ENCODE measurements at places on chromosomes 2 and 18. TPM values are rescaled to one million over a fixed set of nuclear protein-coding genes. Genes with fewer than 3 reads are reported as not detected.
A peak's percentile ranks its signal among the peaks of the same experiment; 100 is the strongest.

MCM6 gene
- total RNA-seq = 9.6 TPM

DNA sequence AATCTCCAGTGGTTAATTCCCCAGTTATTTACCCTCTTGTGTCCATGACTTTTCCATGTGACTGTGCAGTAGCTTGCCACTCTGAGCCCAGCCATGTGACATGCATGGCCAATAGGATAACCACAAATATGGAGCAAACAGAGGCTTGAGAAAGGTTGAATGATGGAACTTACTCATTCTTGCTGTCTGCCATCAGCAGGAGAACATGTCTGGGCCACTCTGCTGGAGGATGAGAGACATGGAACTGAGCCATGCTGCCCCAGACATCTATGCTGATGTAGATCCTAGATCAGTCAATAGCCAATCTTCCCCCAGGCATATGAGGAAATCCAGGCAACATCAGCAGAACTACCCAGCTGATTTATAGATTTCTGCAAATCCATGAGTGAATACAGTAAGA is 992.3 kb upstream of the FANCL start:
- H3K4me3 ChIP-seq = no peak overlapping the region
- H3K27ac ChIP-seq = no peak overlapping the region
- no peaks in the 10 kb centered on the region for H3K36me3 ChIP-seq
- H3K4me1 ChIP-seq = no peaks in the 10 kb centered on the region
- no peaks in the 10 kb centered on the region for H3K27me3 ChIP-seq

- no peak for DNase-seq
- no peaks in the 10 kb centered on the region for H3K27me3 ChIP-seq
- no peaks in the 10 kb centered on the region for H3K4me1 ChIP-seq
- no peak overlapping the region for H3K4me3 ChIP-seq
- no peaks in the 10 kb centered on the region for H3K36me3 ChIP-seq
- H3K27ac ChIP-seq = no peak overlapping the region
Measured at GRCh38 chr2:189222468-189223105, 43.0 kb upstream of the COL5A2 start.

- no peak for DNase-seq
- no peak overlapping the region for H3K27ac ChIP-seq
- H3K36me3 ChIP-seq = no peaks in the 10 kb centered on the region
- no peaks in the 10 kb centered on the region for H3K27me3 ChIP-seq
Measured at GRCh38 chr2:224110811-224111210, 71.7 kb upstream of the SERPINE2 start.

DNA sequence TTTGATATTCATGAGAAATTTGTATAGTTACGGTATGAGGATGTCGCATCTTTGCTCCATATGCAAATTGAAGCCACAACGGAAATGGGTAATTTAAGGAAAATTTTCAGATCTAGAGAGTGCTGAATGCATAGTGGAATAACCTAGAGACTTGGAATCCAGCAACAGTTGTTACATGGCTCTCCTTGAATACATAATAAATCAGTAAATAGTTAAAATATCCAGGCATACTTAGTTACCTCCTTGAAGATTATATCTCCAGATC is 5.4 kb downstream of the REG1A start:
- H3K4me3 ChIP-seq = no peak overlapping the region
- DNase-seq = no peak
- H3K27ac ChIP-seq = no peak overlapping the region

DNA sequence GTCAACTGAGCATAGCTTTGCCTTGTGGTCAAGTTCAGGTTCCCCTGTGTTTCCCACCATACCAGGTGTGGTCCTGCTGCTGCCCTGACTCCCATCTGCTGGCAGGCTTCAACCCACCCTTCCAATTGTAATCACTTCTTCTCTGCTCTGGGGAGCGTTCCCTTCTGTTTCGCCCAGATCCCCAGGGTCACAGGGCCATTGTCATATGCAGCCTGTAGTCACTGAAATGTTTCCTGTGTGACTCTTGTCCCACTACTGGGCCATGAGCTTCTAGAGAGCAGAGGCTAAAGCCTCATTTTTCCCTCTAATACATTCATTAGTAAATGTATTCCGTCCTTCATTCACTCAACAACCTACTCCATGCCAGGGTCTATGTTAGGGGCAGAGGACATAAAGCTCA is 75.0 kb upstream of the LAPTM4A start:
- DNase-seq = no peak
- H3K4me1 ChIP-seq = no peaks in the 10 kb centered on the region
- H3K27me3 ChIP-seq = no peaks in the 10 kb centered on the region

DNA sequence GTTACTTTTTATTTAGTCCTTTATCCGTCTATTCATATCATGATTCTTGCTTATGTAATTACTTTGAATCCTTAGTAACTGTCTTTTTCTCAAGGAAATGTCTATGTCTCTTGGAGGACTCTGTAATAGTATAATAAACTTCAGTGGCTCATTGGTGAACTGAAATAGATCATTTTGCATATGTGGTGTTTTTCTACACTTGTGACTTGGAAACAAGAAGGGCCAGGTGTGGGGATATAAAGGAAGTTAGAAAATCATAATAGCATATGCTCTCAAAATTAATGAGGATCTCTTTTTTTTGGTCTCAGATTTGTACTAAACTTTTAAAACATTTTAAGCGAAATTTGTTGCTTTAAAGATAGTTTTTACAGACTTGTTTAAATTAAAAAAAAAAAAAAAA is 453.0 kb upstream of the CDH20 start:
- no peak for DNase-seq
- H3K4me1 ChIP-seq = no peaks in the 10 kb centered on the region
- no peaks in the 10 kb centered on the region for H3K27me3 ChIP-seq
- H3K4me3 ChIP-seq = no peak overlapping the region
- H3K36me3 ChIP-seq = no peaks in the 10 kb centered on the region

SOX11 gene
- total RNA-seq = not detected

DNA sequence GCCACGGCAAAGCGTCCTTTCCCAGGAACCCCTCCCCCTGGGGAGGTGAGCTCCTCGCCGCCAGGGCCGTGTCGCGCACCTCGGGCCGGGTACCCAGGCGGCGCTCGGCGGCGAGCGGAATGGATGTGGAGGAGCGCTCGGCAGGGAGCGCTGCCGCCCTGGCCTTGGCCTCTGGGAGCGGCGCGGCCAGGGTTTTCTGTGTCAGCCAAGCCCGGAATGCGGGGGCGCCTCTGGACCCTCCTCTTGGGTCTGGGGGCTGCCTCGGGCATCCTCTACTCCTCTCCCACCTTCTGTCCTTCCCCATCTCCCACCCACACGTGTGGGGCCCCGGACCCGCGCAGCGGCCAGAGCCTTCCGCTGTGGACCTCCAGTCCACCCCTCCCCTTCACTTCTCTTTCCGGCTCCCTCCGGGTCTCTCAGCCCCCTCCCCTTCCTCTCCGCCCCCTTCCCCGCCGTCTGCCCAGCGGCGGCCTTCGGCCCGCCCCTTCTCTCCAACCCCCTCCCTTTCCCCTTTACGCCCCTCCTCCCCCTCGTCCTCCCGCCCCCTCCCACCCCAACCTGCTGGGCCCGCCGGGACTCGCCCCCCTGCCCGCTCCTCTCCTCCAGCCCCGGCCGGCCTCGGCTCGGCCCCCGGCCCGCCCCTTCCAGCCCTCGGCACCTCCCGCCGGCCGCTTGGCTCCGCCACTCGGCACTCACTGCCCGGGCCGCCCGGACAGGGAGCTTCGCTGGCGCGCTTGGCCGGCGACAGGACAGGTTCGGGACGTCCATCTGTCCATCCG is at the start of gene MERTK:
Gene MERTK (plus strand): TSS at position 684 of the 779 bp plus-strand sequence. CDS start 129 bp downstream, outside the sequence.
- H3K27ac ChIP-seq = peak within 1 kb of the TSS; percentile 95
- H3K27me3 ChIP-seq = no peaks in the 10 kb centered on the region
- no peak for DNase-seq
- no peaks in the 10 kb centered on the region for H3K36me3 ChIP-seq

DNA sequence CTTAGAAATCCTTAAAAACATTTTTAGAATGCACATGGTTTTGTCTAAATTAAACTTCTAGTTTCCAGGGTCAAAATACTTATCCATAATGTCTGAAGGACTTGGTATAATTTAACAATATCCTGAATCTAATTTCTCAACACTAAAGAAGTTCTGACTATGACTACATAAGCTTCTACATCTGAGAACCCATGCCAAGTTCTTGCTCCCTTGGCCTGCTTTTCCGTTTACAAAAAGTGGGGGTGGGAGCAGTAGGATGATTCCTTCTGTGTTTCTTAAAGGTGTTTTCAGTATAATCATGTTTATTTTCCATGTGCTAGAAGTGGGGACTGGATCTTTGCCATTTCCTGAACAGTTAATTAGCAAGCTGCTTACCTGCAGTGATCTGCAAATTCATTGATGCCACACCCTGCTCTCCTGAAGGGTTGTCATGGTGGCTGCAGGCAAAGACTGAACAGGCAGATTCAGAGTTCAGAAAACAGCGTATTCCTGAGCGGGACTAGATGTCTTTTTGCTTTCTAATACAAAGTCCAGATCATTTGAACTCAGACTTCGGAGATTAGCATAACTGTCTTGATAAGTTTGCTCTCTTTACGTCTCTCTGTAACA is 36.2 kb downstream of the ADNP2 start:
- no peaks in the 10 kb centered on the region for H3K36me3 ChIP-seq
- H3K4me3 ChIP-seq = no peak overlapping the region
- peaks cover 6% of the 10 kb centered on the region for H3K4me1 ChIP-seq
- H3K27ac ChIP-seq = no peak overlapping the region
- H3K27me3 ChIP-seq = no peaks in the 10 kb centered on the region

- DNase-seq = no peak
- no peaks in the 10 kb centered on the region for H3K27me3 ChIP-seq
- H3K36me3 ChIP-seq = peaks cover 44% of the 10 kb centered on the region
Measured at GRCh38 chr2:217803653-217803960, 199.2 kb downstream of the TNS1 start.

AMER3 gene
- total RNA-seq = not detected

GRCh38 chr2:220212296-220213080 is 585.1 kb downstream of the SLC4A3 start:
- H3K27ac ChIP-seq = no peak overlapping the region
- H3K36me3 ChIP-seq = no peaks in the 10 kb centered on the region
- H3K4me1 ChIP-seq = no peaks in the 10 kb centered on the region

- DNase-seq = no peak
- no peak overlapping the region for H3K27ac ChIP-seq
- no peaks in the 10 kb centered on the region for H3K27me3 ChIP-seq
- no peak overlapping the region for H3K4me3 ChIP-seq
- no peaks in the 10 kb centered on the region for H3K36me3 ChIP-seq
Measured at GRCh38 chr18:2218101-2218500, 353.2 kb downstream of the METTL4 start.

- H3K27me3 ChIP-seq = no peaks in the 10 kb centered on the region
- no peaks in the 10 kb centered on the region for H3K36me3 ChIP-seq
- H3K4me3 ChIP-seq = no peak overlapping the region
- no peak for DNase-seq
- no peak overlapping the region for H3K27ac ChIP-seq
- H3K4me1 ChIP-seq = no peaks in the 10 kb centered on the region
Measured at GRCh38 chr2:191341436-191341835, 96.2 kb downstream of the MYO1B start.

- no peak overlapping the region for H3K4me3 ChIP-seq
- H3K36me3 ChIP-seq = no peaks in the 10 kb centered on the region
- H3K27me3 ChIP-seq = no peaks in the 10 kb centered on the region
- DNase-seq = peak; percentile 69
- H3K27ac ChIP-seq = no peak overlapping the region
Measured at GRCh38 chr2:42838133-42838532, 45.8 kb upstream of the HAAO start.

DNA sequence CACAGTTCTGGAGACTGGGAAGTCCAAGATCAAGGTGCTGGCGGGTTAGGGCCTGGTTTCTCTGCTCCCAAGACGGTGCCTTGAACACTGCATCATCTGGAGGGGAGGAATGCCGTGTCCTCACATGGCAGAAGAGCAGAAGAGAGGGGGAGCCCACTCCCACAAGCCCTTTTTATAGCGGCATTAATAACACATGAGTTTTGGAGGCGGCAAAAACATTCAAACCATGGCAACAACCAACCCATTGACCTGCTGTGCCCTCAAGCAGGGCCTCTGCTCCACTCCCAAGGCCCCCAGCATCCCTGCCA is 62.0 kb downstream of the SMAD7 start:
- no peaks in the 10 kb centered on the region for H3K27me3 ChIP-seq
- DNase-seq = no peak
- no peaks in the 10 kb centered on the region for H3K36me3 ChIP-seq
- H3K4me3 ChIP-seq = no peak overlapping the region
- H3K27ac ChIP-seq = peak overlapping the region; percentile 56

RGPD3 gene
- total RNA-seq = 0.25 TPM

- H3K4me3 ChIP-seq = no peak overlapping the region
- peak overlapping the region; percentile 70 for H3K27ac ChIP-seq
- peaks cover 41% of the 10 kb centered on the region for H3K4me1 ChIP-seq
- no peak for DNase-seq
Measured at GRCh38 chr2:188631037-188631809, 339.5 kb downstream of the GULP1 start.

PRKAG3 gene
- not detected for total RNA-seq

CPLX4 gene
- total RNA-seq = not detected

- no peaks in the 10 kb centered on the region for H3K36me3 ChIP-seq
- H3K4me1 ChIP-seq = no peaks in the 10 kb centered on the region
- DNase-seq = no peak
- no peaks in the 10 kb centered on the region for H3K27me3 ChIP-seq
- H3K4me3 ChIP-seq = no peak overlapping the region
Measured at GRCh38 chr2:190589008-190589407, 54.5 kb upstream of the NEMP2 start.

TUBA4B gene
- total RNA-seq = not detected

CYP26B1 gene
- total RNA-seq = 6.9 TPM

MEIS1 gene
- 80.5 TPM for total RNA-seq

DNA sequence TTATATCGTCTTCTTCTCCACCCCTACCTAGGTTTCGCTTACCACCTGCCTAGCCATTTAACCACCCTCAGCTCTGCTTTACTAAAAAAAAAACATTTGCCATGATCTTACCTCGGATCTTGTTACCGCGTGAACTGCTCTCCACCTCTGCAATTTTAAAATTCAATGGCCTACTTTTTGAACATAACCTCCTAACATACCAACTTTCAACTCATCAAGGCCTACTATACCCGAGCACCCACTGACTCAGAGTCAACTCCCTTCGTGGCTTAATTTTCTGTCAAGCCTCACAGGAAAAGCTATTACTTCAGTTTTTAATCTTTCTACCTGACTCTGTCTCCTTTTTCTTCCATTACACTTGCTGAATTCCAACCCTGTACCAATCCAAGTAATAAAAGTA is 55.7 kb downstream of the ATAD2B start:
- peaks cover 46% of the 10 kb centered on the region for H3K36me3 ChIP-seq
- no peak overlapping the region for H3K27ac ChIP-seq
- DNase-seq = no peak
- no peaks in the 10 kb centered on the region for H3K4me1 ChIP-seq

GAREM2 gene
- total RNA-seq = 4.4 TPM

HES6 gene
- 8.6 TPM for total RNA-seq

Measured in vagina (tissue), 2 donors.